DMS 273 treated with DMSO at 0.1 percent for 48 hours (cell line): ENCODE measurements at places on chromosomes 5 and 9.

- DNase-seq = no peak
These were observed 12.0 kb upstream of the ACSL6 start for GRCh38 chr5:132023258-132024116.

GRCh38 chr5:53069626-53070025 is 39.9 kb downstream of the MOCS2 start:
- no peak for DNase-seq

DNA sequence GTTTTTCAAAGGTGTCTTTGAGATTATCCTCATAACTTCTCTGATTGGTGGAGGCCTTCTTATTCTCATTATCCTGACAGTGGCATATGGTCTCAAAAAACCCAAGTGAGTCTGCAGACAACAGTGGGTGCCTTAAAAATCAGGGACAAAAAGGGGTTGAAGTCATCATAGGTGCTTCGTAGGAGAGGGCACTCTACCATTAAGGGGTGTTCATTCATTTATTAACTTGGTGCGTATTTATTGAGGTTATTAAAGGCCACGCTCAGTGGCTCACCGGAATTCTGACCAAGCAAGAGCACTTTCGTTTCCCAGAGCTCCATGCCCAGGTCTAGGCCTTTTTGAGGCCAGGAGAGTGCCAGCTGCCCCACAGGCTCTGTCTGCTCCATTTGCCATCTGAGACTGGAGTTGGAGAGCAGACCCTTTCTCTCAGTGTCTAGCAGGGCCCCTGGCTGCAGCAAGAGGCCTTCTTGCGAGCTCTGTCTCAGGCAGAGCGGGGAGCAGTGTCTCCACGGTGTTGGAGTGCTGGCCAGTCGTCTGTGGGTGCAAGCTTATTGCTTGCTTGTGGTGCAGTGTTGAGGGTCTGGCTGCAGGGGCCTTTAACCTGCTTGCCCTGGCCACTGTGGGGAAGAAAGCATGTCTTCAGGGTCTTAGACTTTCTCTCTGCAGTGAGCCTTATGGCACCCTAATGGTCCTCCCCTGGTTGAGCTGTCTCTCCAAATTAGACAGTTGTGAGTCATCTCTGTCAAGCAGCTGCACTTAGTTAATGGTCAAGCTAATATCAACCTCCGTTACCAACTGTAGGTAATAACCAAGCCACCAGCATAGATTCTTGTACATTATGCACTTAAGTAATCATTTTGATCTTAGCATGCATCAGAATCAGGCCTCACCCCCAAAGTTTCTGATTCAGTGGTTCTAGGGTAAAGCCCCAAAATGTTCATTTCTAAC is 62.6 kb downstream of the IL31RA start:
- DNase-seq = no peak

DNA sequence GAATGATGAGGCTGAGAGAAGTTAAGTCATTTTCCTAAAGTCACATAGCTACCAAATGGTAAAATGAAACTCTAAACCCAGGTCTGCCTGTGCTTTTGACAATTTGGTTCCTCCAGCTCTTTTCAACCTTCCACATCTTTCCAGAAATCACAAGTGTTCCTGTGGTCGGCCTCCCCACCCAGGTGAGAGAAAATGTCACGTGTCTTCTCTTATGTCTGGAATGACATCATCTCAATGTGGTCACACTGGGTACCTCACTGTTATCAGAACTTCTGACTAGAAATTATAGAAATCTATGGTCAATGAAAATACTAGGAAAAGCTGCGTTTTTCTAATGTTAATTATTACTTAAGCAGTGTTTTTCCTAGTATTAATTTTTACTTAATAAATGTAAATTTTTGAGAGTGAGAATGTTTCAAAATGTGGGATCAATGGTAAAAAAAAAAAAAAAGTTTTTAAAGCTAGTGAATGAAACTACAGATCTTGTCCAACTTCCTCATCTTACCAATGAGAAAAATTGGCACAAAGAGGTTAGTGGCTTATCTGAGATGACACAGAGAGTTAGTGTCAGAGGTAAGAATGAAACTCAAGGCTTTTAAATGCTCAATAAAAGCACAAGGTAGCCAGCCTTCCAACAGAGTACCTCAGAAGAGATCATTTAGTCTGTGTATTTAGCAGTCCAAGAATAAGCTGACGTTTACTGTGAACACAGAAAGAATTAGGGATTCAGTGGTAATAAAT is 228.7 kb upstream of the NR4A3 start:
- no peak for DNase-seq

DNA sequence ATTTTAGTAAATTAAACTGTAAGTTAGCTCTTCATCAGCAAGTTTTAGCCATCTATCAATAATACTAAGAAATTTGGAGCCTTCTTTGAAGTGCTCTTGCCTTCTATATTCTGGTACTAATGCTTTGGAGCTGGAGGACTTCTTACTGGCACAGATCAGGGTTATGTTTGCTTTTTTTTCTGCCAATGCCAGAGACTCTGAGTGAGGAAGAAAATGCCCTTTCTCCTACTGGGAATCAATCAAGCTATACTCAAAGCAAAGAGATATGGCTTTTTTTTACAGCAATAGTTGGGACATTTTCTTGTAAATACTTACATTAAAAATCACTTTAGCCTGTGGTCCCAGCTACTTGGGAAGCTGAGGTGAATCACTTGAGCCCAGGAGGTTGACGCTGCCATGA is 4.3 kb downstream of the HSDL2 start:
- DNase-seq = no peak

DNA sequence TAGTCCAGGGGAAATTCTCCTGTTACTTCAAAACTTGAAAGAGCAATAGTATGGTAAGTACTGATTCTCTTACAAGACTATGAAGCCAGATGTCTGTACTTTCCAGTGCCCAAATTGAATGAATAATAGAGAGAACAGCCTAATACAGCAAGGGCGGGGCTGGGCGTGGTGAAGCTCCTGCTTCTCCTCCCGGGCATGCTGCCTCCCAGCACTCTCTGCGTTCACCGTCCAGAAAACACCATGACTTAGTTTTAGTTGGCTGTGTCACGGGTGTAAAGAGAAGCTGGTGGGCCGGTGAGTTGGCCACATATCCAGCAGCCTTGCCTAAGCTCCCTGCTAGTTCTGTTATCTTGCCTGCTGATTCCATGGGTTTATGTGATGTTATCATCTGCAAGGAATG is 40.7 kb upstream of the ADAMTS2 start:
- DNase-seq = no peak

DNA sequence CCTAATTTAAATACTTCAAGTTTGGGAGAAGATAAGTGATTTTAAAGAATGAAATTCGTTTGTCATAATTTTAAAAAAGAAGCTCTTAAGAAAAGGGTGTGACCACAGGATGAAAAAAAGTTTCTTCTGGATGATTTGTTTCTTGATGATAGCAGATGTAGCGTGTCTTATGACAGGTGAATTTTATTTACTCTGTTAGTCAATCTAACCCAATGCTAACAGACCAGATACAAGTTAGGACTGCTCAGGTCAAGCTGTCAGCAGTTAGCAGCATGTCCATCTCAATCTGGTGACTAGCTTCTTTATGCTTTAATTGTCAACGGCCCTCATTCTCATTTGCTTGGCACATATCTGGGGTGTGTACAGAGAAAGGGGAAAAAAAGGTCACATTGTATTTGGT is 456.0 kb downstream of the BNC2 start:
- DNase-seq = no peak

DNA sequence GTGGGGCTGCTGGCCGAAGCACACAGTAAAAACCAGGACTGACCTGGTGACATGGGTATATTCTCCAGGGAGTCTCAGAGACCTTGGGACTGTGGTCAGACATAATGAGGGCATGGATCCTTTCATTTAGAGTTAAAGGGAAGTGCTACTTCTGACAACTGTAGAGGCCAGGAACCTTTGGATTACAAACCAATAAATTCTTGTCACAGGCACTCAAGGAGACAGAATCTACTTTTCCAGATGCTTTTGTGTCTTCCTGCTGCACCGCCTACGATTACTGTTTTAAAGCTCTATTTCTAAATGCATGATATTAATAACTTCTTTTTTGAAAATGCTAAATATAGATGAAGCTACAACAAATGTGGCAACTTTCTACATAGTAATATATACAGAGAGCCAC is 106.5 kb upstream of the LPAR1 start:
- no peak for DNase-seq

DNA sequence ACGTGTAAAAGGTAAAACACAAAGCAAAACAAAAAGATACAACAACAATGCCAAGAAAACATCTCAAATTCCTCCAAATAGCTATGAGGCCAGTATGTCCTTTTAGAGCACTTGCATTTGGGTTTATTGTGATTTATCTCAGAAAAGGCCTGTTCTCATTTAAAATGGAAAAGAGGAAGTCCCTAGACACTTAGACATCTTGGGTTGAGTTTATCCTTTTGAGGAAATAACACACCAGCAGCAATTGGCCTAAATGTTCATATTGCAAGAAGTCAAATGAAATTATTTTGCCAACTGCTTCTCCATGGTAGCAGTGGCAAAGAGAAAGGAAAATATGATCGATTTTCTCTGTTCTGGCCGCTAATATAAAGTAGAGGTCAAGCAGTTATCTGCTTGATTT is 43.6 kb upstream of the TRMT10B start:
- no peak for DNase-seq

- no peak for DNase-seq
These were observed 43.7 kb upstream of the PWWP2A start for GRCh38 chr5:160162910-160163309.
